ENCODE measurements at places on chromosomes 7 and 10.
A peak's percentile ranks its signal among the peaks of the same experiment; 100 is the strongest.

DNA sequence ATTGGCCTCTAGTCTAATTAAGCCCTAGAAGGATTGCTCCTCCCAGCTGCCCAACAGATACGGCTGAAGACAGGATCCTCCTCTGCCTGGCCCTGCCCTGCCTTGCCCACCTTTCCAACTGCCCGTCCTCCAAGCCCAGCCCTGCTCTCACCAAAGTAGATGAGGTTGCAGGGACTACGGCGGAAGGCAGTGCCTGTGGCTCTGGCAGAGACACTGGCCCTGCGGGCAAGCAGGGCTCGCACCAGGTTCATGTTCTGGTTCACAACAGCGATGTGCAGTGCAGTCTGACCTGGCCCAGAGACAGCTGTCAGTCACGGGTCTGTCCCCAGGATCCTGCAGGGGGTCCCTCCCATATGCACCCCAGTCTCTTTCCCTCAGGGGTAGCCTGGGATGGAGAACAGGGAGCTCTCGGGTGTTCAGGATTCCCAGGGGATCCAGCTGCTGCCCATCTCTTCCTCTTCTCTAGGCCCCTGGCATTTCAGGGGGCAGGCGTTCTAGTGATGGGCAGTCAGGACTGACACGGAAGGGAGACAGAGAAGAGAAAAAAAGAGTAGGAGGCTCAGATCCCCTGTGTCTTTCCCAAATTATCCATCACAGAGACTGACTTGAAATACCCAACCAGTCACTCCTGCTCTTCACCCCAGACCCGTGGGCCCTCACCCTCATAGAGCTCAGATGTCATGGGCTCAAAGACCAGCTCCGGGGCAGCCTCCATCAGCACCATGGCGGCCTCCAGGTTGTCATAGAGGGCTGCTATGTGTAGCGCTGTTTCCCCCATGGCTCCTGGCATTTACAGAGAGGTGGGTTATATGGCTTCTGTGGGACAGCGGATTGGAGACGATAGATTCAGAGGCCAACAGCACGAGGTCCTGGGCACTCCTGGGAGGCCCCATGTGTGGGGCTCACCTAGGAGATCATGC lies 8.3 kb downstream of the TRPV6 start:
- no peak for DNase-seq

GRCh38 chr7:36937754-36938563 lies 213.7 kb upstream of the AOAH start:
- DNase-seq, result no peak

DNA sequence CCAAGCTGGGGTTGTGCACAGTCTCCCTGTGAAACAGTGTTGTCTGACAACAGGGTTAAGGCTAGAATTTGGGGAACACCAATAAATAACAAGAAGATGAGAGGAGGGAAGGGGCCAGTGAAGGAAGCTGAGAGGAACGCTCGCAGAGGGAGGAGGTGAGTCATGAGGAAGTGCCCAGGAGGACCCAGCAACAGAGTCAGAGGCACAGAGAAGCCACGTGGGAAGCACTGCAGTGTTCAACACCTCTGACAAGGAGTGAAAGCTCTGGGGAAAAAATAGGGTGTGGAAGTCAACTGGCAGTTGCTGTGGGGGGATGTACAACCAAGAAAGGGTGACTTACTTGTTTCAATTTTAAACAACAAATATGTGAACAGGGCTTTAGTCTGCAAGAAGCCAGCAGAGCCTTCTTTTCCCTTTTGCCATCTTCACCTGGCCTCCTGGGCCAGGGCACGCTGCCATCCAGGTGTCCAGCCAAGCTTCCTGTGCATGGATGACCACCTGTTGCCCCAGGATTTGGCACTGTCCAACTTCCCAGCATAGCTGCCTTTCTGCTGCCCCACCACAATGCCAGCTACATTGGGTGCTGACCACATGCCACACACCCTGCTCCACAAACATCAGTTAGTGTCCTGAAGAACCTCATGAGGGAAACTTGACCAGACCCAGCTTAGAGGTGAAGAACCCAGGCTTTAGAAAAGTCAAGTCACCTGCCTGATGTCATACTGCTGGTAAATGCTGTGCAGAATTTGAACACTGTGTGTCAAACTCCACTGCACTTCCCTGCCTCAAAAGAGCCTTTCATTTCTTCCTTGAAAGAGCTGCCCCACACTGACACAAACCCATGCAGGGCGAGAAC lies 69.6 kb downstream of the ATXN7L1 start:
- DNase-seq, result peak; percentile 2

- no peak for DNase-seq
Observed at GRCh38 chr7:137873524-137873923, 26.8 kb upstream of the DGKI start.

- DNase-seq, result no peak
Observed at GRCh38 chr7:43318188-43318770, 205.8 kb downstream of the HECW1 start.

All from OCI-LY7 (cell line).